ENCODE measurements at places on chromosomes 3 and 15.

DNA sequence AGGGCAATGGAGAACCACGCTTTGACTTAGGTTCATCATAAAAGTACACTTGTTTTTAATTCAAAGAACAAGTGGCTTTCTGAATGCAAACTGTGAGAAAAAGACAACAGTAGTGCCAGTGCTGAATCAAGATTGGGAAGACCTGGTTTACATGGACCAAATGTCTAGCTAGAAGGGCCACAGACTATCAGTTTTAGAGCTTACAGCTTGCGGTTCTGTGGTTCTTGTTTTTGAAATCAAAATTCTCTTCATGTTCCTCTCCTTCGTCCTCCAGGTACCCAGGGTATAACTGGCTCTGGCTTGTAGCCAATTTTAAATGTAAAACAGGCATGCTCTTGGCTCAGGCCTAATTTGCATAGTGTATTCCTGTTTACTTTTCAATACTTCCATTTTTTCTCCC, 124.6 kb downstream of the TGFBR2 start:
- DNase-seq, result no peak

DNA sequence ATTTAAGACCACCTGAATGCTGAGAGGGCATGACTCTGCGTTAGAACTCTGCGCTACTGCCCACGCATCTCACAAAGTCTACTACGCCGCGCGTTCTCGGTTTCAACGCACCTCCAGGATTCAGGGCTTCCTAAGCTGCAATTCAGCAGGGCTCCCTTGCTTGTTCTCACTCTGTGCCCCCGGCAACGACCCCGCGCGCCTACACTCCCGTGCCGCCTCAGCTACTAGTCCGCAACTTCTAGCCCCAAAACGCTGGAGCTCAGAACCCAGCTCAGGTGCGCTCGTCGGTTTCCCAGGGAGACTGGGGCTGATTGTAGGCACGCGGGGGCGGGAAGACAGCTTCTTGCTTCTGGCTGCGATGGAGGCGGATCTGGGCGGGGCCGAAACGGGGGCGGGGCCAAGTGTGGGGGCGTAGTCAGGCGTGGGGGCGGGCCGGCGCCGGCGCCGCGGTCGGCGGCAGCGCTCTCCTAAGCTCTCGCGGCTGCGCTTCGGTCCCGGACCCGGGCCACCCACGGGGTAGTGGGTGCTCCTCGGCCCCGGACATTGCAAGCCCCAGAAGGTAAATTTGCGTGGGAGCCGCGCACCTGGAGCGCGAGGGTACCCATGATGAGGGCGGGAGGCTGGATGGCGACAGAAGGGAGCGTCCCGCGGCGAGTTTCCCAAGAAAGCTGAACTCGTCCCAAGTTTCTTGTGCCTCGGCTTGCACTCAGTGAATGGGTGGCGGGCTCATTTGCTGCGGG, at the start of gene ARHGEF26:
Gene ARHGEF26 (plus strand): TSS at position 430 of the 740 bp plus-strand sequence. CDS start 603 bp downstream, outside the sequence.
- DNase-seq, result peak; percentile 92

DNA sequence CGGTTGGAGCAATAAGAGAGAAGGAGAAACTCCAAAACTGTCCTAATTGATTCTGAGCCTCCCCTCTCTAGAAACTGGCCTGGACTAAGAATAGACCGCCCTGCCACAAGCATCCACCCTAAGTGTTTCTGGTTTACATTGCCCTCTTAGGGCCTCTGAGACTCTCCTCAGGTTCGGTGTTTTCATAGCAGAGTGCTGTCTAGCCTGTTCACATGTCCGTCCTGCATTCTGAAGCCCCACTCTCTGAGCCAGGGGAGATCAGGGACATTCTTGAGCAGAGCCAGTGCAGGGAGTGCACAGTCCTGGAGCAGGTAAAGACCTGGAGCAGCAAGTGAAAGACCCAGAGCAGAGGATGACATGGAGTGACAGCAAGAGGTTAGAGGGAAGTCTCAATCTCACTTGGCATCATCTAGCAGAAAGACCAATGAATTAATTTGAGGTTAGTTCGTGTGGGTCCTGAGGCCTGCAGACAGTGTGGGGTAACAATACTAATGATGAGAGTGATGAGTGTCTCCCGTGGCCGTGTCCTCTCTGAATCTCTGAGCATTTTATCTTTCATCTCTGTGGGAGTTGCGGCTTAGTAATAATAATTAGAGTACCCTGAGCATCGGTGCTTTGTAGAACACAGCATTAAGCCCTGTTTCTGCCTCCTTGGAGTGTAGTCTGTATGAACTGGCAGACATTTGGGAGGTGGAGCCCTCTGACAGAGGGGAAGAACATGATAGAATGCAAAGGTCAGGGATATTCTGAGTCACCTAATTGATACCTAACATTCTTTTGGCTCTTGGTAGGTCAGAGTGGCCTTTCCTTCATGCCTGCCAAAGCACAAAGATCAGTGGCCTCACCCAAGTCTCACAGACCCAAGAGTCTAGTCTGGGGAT, 24.6 kb downstream of the MAPKBP1 start:
- no peak for DNase-seq

DNA sequence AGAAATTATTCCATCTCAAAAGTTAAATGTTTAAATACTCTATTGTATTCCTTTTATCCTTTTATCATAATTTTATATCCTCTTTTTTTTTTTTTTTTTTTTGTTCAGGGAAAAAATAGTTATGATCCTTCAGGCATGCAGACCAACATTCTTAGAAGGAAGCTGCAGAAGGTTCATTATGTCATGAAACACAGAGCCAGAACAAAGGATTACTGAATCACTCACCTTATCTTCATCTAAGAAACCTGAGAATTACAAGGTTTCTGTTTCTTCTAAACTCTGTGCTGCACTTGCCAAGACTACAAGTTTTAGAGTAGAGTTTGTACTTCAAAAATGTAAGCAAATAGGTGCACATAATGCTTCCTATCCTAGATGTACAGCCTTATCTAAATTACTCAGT, 3.3 kb downstream of the PLCH1 start:
- DNase-seq, result no peak

GRCh38 chr3:141326626-141327025, 41.7 kb upstream of the ZBTB38 start:
- DNase-seq, result no peak

DNA sequence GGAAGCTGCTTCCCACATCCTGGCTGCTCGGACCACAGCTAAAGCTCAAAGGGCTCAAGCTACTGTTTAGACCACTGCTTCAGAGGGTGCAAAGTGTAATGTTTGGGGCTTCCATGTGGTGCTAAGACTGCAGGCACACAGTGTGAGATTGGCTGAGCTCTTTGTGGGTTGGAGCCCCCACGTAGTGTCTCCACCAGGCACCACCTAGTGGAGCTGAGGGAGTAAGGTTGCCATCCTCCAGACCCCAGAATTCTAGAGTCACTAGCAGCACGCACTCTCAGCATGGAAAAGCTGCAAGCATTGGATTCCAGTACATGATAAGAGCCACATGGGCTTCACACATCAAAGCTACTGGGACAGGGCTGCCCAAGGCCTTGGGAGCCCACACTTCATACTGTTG, 9.3 kb downstream of the MKRN3 start:
- DNase-seq, result no peak

- DNase-seq, result no peak
Measured at GRCh38 chr15:85024509-85025336, 43.1 kb downstream of the PDE8A start.

GRCh38 chr15:40274350-40275274, 8.3 kb downstream of the ANKRD63 start:
- DNase-seq, result peak; percentile 91

- DNase-seq, result no peak
Measured at GRCh38 chr15:33152502-33153109, 41.9 kb downstream of the FMN1 start.

DNA sequence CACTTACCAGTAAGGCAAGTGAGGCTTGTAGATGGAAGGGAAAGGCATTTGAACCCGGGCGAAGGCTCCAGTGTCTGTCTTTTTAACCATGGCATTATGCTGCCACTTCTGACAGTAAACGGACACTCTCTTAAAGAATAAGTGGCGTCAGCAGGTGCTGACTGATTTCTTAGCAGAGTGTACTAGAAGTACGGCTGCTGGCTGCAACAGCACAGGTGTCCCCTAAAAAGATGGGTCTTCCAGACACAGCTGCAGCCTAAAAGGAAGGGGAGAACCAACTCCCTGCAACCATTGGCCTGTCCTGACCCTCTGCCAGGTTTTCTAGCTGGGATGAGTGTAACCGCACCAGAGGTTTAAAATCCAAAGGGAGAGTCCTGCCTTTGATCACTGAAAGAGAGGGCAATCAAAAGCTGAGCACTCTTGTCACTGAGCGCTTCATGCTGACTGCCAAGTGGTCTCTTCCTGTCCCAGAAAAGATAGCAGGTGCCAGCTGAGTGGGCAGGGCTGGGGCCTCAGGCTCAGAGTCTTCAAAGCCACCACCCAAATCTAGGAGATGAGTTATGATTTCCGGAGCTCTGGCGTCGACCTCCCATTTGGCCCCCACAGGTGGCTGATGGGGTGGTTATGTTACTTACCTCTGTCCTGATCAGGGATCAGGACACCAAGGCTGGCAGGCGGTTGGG, 255.8 kb downstream of the SLCO3A1 start:
- no peak for DNase-seq

- DNase-seq, result no peak
Measured at GRCh38 chr3:51963951-51964451, 3.3 kb downstream of the PCBP4 start.

GRCh38 chr15:51672155-51672687, 9.1 kb upstream of the SCG3 start:
- no peak for DNase-seq

DNA sequence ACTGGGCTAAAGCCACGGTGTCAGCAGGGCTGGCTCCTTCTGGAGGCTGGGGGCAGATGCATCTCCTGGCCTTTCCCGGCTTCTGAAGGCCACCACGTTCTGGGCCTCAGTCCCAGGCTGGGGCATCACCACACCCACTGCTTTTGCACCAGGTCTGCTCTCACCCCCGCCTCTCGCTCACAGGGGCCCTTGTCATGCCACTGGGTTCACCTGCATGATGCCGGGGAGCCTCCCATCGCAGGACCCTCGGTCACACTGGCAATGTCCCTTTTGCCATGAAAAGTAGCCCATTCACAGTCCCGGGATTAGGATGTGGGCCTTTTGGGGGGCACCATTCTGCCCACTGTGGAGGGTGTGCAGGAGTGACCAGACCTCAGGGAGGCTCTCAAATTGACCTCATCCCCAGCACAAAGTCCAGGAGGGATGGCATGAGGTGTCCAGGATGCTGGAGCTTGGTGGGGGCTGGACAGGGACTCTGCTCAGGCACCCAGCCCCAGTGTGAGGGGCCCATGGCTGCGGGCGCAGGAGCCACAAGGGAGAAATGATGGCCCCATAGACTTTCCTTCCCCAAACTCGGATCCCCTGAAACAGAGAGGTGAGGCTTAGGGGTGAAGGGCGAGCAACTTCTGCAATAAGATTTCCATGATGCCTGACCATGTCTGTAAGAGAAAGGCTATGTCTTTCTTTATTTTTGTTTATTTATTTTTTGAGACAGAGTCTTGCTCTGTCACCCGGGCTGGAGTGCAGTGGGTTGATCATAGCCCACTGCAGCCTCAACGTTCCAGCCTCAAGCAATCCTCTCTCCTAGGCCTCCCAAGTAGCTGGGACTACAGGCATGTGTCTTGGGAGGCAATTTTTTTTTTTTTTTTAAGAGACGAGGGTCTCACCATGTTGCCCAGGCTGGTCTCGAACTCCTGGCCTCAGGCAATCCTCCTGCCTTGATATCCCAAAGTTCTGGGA, 189.1 kb downstream of the GOLGA6L6 start:
- DNase-seq, result peak; percentile 76

DNA sequence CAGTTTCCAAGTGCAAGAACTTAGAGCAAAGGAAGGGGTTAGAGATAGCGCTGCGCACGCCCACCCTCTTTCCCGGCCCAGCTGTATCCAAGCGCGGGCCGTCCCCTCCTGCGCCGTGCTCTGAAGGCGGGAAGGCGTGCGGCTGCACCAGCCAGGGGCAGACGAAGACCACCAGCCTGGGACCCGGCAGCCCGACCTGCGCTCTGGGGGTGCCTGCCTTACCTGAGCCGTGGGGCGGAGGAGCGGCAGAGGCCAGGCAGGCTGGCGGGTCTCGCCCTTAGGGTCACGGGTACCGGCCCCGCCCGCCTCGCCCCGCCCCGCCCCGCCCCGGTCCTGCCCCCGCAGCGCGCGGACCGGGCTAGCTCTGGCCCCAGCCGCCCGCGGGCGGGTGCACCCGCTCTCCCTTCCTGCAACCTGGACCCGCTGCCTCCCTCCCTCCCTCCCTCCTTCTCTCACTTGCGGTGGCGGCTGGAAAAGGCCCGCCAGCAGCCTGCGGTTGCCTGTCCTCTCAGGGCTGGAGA, at the start of gene WDR72:
Gene WDR72 (minus strand): TSS at position 253 of the 521 bp plus-strand sequence. CDS start 26,514 bp downstream, outside the sequence.
- no peak for DNase-seq

DNA sequence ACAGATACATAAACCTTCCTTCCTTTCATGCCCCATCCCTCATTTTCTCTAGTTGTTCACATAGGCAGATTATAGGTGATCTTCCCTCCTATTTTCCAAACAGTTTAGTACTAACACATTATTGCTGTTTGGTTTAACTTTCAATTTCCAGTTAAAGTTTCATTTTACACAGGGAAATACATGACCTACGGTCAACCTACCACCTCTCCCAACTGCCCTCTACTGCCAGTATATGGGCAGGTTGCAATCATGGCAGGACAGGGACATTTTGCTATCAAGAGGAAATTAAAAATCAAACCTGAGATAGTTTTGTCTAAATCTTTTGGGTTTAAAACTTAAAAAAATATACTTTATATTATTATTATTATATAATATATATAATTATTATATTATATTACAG, 26.1 kb upstream of the TFDP2 start:
- DNase-seq, result no peak

DNA sequence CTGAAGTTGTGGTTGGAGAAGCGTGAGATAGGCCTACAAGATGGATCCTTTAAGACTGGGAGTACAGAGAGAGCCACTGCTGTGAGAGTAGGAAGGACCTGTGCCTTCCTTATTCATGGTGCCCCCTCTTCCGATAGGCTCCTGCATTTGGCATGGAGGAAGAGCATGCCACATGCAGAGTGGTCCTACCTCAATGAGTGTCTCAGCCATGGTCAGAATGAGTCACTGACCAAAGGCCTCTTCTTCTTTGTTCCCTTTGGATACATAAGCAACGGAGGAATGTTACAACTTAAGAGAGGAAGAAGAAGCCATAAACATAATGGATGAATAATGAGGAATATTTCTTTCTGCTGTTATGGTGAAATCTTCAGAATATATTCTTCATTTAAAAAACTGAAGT, 681.2 kb upstream of the GRM7 start:
- DNase-seq, result no peak

- DNase-seq, result no peak
Measured at GRCh38 chr3:7547826-7548225, 686.9 kb downstream of the GRM7 start.

- no peak for DNase-seq
Measured at GRCh38 chr3:143396790-143397189, 277.2 kb downstream of the CHST2 start.

DNA sequence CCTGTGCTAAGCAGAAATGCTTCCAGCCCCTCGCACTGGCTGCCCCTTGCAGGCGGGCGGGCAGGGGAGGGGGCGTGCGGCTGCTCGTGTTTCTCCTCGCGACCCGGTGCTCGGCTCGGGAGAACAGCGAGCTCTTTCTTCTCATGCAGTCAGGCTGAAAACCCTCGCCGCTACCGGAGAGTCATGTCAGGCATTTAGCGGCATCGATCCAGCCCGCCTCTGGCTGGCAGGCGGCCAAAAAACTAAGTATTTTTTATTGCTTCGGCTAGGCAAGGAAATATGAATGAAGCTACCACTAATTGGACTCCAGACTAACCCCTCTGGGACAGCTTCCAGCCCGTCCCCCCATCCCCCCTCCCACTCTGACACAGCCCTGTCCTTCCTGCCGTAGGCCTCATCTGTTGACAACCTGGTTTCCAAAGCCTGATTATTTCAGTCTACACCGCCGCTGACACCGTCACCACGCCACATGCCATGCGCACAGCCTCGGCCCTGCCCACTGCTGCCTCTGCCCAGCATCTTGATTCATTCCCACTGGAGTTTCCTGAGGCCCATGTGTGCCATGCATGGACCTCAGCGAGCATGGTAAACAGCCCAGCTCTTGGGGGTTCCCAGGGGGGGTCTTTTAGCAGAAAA, 35.3 kb downstream of the TLE3 start:
- DNase-seq, result peak; percentile 82
